ENCODE measurements at places on chromosomes 6 and 20.

- DNase-seq: no peak
These were observed 231.6 kb downstream of the MAFB start for GRCh38 chr20:40457404-40457803.

DNA sequence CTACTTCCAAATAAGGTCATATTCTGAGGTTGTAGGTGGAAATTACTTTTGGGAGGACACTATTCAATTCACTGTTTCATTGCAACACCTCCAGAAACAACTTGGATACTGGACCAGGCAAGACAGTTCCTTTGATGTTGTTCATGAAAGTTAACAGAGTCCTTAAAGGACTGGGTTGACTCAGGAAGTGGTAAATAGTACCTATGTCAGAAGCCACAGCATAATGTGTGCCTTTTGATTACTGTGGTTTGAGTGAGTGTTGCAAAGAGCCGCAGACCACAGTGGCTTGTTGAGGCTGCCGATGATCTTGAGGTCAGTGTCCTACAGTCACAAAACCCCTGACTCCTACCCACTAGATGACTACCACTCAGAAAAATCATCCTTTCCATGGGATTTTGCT is 10.9 kb downstream of the IL20RA start:
- peak; percentile 40 for DNase-seq

GRCh38 chr6:85405175-85405852 is 44.6 kb upstream of the NT5E start:
- no peak for DNase-seq

DNA sequence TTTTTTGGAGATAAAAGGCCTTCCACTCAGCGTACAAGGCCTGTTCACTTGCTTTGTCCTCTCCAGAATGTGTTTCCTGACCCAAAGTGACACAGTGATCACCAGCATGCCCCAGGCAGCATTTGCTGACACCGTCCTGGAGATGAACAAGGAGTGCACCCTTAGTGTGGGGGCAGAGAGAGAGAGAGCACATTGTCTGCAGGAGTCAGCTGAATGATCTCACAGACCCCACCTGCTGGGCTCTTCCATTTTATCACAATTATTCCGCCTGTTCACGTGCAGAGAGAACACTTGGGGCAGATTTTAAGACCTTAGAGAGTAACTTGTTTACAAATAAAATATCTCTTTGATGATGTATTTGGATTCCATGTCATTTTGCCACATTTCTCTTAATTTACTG is 22.4 kb upstream of the MAS1L start:
- DNase-seq: no peak

DNA sequence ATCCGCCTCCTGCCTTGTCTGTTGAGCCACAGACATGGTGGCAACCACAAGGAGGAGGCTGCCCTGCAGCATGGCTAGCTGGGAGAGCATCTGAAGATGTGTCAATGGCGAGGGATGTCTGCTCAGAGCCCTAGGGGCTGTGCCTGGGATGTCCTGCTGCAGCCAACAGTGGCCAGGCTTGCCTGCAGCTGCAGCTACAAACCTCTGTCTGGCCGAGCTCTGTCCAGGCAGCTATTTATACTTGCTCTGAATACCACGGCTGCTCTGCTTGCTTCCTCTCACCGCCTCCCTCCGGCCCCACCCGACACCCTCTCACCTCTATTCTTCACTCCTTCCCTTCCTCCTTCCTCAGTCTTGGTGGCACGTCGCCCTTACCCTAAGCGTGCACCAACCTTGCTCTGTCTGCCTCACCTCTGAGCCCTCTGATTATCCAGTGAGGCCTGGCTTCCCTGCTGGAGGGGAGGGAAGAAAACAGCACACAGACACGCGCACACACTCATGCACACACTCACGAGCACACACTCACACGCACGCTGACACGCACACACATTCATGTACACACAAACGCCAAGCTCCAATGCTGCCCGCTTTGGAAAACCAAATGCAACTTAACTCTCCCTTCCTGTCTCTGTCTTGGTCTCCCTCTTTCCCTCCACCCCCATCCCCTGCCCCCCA is at the start of gene ANGPT4:
ANGPT4 (minus strand) TSS at position 210 of the 675 bp plus-strand sequence; CDS start at position 90, 120 bp downstream.
- no peak for DNase-seq
